ENCODE measurements at places on chromosomes 4 and X. TPM values are rescaled to one million over a fixed set of nuclear protein-coding genes. Genes with fewer than 3 reads are reported as not detected.
A peak's percentile ranks its signal among the peaks of the same experiment; 100 is the strongest.

DNA sequence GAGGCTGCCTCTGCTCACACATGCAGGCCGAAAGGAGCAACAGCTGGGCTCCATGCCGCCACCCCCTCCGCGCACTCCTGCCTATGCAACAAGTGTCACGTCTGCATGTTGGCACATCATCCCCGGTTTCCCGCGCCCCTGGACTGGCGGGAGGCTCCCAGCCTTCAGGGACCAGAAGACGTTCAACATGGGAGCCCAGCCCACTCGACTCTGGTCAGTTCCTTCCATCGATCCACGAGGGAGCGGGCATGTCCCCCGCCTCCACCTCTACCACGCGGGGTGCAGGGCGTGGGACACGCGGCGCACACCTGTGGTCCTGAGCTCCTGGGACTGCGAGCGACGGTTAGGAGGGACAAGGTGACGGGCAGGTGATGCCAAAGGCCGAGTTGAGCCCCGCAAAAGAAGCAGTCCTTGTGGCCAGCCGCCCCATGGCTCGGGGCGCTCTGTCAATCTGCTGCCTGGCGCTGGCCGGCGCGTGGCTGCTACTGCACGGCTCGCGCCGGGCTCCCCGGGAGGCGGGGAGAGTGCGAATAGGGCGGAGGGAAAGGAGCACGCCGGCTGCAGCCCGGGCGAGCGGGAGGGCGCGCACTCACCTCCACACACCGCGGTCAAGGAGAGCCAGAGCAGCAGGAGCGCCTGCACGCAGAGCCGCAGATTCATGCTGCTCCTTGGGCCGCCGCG lies 645 bp downstream of the APLN start:
- DNase-seq, result no peak

DNA sequence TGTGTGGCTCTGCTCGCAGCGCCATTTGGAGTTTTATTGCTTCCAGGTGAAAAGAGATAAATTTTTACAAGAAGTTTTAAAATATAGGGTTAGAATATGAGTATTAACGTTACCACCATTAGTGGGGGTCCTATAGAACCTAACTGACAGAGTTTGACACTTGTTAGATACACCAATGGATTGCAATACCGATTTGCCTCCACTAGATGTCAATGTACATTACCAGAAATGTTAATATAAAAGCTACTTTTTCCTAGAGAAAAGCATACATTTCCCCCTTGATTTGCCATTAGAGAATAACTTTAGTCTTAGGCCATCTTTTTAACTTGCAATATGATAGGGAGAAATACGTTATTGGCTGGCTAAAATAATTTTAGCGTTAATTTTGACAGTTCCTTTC lies 108.4 kb downstream of the LINC00632 start:
- DNase-seq, result no peak

- no peak for DNase-seq
Measured at GRCh38 chr4:41396214-41396613, 139.5 kb downstream of the UCHL1 start.

GRCh38 chr4:67701517-67701850 lies 529 bp upstream of the UBA6 start:
- no peak for DNase-seq

DNA sequence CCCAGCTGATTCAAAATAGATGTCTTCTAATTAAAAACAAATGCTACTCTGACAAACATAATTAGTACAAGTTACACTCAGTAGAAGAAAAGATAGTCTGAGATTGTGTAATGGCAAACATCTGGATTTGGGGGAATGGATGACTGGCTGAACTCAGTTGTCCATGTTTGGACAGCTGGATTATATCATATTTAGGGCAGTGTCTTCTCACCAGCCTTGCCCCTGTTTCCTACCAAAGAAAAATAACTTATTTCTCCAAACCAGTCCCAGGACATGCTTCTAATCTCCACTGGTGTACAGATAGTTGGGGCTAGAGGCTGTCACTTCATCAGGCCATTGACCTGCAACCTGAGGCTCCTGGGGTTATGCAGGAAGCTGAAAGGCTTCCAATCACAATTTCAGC lies 237.3 kb downstream of the USP46 start:
- DNase-seq, result no peak

TRIM75 gene
- not detected for total RNA-seq

DNA sequence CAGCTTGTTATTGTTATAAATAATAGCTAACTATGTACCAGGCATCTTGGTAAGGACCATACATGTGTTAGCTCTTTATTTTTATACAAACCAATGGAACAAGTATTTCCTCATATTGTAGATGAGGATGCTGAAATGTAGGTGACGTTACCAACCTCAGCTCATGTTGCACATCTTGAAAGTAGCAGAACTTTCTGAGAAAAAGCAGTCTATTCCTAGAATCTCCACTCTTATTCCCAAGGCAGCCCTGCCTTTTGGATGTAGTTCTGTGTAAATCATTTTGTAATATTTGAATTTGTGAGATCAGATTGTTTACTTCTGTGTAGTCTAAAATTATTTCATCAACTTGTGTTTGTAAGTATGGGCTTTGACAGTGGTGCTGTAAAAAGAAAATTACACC lies 5.3 kb downstream of the FHDC1 start:
- no peak for DNase-seq

DNA sequence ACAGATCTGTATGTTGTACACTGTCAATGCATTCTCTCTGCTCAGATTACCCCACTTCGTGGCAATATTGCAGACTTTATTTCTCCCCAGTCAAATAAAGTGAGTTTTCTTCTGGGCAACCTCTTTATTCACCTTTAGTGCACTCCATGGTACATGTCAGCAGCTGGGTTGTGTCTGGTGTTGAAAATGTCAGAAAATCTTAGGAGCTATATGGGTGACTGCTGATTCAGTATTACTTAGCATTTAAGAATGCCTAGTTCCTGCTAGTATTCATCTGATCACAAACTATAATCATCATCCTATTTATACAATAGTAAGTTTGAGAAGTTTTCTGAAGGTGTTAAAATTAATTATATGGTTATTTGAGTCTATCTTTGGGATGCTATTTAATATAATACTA lies 112.5 kb downstream of the CFAP299 start:
- DNase-seq, result no peak

- DNase-seq, result no peak
Measured at GRCh38 chrX:9110808-9111207, 76.9 kb upstream of the FAM9B start.

DNA sequence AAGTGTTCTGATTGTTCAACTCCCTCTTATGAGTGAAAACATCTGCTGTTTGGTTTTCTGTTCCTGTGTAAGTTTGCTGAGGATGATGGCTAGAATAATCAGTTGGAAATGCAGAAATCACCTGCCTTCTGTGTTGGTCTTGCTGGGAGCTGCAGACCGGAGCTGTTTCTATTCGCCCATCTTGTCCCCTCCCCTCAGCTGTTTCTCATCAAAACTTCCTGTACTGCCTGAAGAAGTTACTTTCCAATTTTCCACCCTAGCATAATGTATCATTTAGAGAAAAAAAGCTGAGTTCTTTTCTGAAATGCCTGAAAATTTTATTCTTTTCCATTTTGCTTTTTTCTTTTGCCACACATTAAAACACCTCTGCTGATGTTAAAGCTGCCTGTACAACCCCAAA lies 167.6 kb downstream of the TEX13A start:
- no peak for DNase-seq

HSFX4 gene
- not detected for total RNA-seq

SSX1 gene
- not detected for total RNA-seq

SSX3 gene
- total RNA-seq, result not detected

GRCh38 chr4:7389719-7390118 lies 45.0 kb downstream of the PSAPL1 start:
- DNase-seq, result no peak

CSAG1 gene
- not detected for total RNA-seq

SERTM2 gene
- 2.4 TPM for total RNA-seq

- no peak for DNase-seq
Measured at GRCh38 chr4:111268769-111269414, 646.0 kb upstream of the PITX2 start.

HEPH gene
- total RNA-seq, result under 0.01 TPM

TNIP2 gene
- 30.2 TPM for total RNA-seq

- DNase-seq, result no peak
Measured at GRCh38 chr4:6619116-6619465, 21.4 kb upstream of the MRFAP1 start.

DNA sequence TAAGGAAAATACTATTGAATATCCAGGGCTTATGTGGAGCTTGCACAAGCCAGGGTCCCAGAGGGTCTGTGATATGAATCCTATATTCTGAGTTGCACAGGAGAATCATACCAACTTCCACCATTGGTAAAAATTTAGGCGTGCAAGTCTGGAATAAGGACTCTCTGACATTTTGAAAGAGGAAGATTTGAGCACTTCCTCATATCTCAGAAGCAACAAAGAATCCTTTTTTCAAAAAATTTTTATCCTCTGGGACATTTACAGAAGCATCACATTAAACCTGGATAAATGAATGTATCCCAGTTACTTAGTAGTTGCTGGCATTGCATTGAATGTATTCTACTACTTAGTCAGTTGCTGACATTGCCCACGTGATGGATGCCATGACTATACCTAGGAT lies 24.2 kb upstream of the CAMK2D start:
- no peak for DNase-seq

GRCh38 chr4:55864577-55865223 lies 11.3 kb downstream of the EXOC1 start:
- no peak for DNase-seq

IQCM gene
- total RNA-seq, result not detected

DNA sequence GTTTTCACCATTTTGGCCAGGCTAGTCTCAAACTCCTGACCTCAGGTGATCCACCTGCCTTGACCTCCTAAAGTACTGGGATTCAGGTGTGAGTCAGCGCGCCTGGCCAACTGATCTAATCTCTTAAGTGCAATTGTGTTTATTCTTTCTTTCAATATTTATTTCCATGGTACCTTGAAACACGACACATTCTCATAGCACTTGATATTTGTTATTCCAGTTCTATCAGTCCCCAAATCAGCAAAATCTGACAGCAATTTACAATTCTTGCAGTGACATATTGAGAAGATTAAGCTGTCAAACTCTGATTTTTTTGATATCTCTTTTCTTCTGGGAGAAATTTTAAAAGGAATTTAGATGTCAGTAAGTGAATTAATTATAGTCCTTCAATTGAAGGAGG lies 218.1 kb upstream of the FAT4 start:
- no peak for DNase-seq

- peak; percentile 48 for DNase-seq
Measured at GRCh38 chr4:167233685-167234315, 494 bp downstream of the SPOCK3 start.

NAP1L2 gene
- 2.4 TPM for total RNA-seq

DNA sequence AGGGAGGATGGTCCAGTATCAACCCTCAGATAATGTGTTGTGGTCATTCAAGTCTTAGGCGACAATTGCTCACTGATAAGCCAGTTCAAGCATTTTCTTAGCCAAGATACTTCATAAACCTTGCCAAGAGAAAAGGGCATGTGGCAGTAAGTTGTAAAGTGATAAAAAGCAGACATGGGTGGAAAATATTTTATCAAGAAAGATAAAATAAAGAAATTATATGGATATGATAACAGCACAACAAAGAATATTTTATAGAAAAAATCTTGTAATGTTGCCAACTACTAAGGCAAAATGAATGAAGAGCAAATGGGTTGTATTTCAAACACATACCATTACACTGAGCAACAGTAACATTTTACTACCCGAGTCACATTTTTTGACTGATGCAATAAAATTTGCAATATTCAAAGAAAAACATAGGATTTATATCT lies 217.4 kb upstream of the PITX2 start:
- no peak for DNase-seq

GRCh38 chrX:109774706-109775105 lies 41.6 kb upstream of the ACSL4 start:
- no peak for DNase-seq

DNA sequence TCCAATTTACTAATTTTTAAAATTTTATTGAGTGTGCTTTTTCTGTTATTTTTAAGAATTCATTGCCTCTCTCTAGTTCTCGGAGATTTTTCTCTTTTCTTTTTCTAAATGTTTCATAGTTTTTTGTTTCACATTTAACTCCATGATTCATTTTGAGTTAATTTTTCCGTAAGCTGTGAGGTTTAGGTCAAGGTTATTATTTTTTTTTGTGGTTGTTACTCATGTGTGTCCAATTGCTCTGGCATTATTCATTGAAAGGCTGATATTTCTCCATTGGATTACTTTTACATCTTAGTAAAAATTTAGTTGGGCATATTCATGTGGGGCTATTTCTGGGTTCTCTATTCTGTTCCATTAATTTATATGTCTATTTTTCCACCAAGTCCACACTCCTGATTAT lies 220.8 kb downstream of the MID1IP1 start:
- DNase-seq, result no peak

GRCh38 chr4:8026453-8026852 lies 86.8 kb upstream of the AFAP1 start:
- no peak for DNase-seq

- no peak for DNase-seq
Measured at GRCh38 chrX:12945494-12945893, 29.4 kb upstream of the TMSB4X start.

DNA sequence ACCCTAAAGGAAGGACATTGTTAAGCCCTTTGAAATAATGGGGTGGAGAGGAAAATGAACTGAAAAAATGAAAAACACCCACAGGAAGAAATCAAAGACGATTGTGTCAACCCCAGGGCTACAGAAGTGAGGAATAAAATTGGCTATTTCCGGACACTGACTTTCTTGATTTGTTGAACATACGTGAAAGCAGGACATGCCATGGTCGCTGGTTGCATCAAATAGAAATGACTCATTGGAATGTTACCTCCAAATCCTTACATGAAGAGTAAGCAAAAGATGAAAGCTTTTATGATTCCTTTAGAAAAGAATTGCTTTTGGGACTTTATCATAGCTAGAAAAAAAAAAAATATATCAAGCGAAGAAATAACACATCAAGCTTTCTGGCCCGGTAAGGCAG lies 75.3 kb downstream of the DCUN1D4 start:
- DNase-seq, result no peak

GRCh38 chrX:68646421-68646820 lies 1.0 kb upstream of the STARD8 start:
- no peak for DNase-seq

DNA sequence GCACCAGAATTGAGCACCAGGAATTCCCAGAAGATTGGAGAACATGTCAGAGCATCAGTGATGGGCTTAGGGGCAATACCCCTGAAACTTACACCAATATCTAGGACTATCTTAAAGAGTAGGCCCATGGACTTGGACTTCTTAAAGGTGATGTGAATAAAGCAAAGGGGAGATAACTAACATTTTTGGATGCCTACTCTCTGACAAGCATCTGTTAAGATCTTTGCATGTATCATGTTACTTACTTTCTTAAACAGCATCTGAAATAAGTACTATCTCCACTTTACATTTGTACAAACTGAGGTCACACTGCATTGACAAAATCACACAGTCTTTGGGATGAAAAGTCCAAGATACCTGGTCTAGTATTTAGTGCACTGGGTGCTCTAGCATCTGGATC lies 258.6 kb upstream of the ARSJ start:
- no peak for DNase-seq

- peak; percentile 36 for DNase-seq
Measured at GRCh38 chrX:46628460-46629371, 55.2 kb downstream of the CHST7 start.

Measured in hematopoietic multipotent progenitor cell (in vitro differentiated cells).